ENCODE measurements at places on chromosomes 3 and 15.
A peak's percentile ranks its signal among the peaks of the same experiment; 100 is the strongest.

- DNase-seq: no peak
These were observed 74.6 kb downstream of the CCK start for GRCh38 chr3:42191443-42191747.

DNA sequence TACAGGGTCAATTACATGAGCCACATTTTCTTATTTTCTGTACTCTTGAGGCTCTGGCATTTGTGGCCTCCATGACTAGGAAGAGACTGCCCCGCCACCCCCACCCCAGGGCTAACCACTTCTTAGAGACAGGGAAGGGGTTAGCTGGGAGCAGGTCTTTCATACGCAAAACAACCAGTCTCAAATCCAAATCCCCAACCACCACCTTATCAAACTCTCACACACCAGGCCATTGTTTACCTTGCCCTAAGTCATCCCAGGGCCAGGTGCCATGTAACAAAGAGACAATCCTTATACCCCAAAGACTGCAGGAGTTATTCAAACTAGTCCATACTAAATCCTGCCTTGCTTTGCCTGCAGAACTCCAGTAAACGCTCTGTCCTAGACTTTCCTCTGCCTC lies 77.8 kb downstream of the B3GNT5 start:
- no peak for DNase-seq

- DNase-seq: peak; percentile 75
These were observed 17.2 kb upstream of the USP3 start for GRCh38 chr15:63487076-63487757.

GRCh38 chr15:95267481-95267880 lies 1036.1 kb downstream of the MCTP2 start:
- no peak for DNase-seq

- DNase-seq: no peak
These were observed 94.6 kb upstream of the PLXNA1 start for GRCh38 chr3:126888186-126888760.

- no peak for DNase-seq
These were observed 38.8 kb upstream of the BNC1 start for GRCh38 chr15:83323296-83323711.

GRCh38 chr15:28909958-28910500 lies 24.3 kb downstream of the APBA2 start:
- DNase-seq: no peak

DNA sequence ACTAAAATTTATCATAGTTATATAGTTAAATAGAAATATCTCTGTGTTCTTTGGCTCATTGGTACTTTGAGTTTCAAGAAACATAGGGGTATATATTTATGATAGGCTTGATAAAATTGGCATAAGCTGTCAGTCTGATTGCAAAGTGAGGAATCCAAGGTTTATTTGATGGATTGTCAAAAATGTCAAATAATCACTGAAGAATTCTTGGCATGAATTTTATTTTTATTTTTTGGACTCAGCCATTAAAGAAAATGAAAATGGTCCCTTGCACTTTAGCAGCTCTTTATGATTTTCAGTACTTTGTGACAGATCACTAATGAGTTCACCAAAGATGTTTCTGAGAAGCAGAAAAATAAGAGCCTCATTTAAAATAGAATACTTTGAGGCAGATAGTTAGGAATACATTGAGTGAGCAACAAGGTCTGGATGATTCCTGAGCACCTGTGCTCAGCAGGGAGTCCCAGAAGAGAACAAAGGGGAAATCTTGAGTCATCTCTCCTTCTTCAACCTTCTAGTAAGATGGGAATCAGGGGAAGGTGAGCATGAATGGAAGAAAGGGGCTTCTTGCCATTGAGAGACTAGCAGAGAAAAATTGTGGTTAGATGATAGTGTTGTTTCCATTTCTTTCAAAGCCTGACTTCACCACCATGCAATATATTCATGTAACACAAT lies 85.3 kb upstream of the VEPH1 start:
- no peak for DNase-seq

DNA sequence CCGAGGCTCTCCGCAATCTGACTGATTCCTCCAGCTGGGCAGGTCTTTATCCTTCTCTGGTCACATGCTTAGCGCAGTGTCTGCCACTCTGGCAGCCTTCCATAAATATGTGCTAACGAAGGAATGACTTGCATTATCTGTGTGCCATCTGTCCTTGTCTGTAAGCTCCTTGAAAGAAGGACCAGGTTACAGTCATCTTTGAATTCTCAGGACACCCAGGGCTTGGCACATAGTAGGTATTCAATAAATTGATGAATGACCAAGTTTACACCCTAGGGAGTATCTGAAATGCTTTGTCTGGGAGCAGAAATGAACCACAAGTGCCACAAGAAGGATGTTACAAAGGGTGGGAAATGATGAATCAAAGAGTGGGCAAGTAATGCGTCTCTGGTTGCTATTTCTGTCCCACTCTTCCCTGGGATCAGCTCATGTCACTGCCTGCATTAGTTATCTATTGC lies 16.5 kb upstream of the FAM3D start:
- DNase-seq: no peak

DNA sequence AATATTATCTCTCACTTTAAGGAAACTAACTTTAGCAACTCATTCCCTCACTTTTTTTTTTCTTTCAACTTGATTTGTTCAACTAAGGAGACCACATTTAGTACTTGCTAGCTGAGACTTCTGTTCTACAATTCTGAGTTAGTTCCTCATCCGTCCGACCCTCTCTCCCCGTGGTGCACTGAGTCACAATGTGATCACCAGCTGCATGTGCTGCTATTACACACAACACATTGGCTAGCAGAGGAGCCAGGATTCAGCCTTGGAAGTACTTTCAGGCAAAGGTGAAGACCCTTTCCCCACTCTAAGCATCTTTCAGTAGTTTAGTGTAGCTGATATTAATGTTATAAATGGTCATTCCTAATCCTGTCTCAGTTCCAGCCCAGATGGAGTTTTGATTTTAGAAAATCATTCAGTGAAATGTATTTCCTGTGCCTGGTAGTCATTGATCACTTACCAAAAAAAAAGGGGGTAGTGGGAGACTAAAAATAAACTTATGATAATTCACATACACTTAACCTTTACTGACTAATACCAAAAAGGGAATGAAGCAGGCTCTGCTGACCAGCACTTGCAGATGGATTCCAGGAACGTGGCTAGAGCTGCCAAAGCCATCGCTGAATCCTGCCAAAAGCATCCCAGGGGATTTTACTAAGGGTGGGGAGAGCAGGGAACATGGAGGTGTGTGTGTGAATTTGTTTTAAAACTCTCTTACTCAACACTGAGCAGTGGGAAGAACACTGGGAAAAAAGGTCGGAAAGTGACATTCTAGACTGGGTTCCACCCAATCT lies 424.8 kb downstream of the LPP start:
- no peak for DNase-seq

- peak; percentile 14 for DNase-seq
These were observed 86.5 kb upstream of the PRR20G start for GRCh38 chr3:127374086-127375010.

GRCh38 chr15:41879321-41879845 lies 14.5 kb downstream of the SPTBN5 start:
- DNase-seq: no peak

DNA sequence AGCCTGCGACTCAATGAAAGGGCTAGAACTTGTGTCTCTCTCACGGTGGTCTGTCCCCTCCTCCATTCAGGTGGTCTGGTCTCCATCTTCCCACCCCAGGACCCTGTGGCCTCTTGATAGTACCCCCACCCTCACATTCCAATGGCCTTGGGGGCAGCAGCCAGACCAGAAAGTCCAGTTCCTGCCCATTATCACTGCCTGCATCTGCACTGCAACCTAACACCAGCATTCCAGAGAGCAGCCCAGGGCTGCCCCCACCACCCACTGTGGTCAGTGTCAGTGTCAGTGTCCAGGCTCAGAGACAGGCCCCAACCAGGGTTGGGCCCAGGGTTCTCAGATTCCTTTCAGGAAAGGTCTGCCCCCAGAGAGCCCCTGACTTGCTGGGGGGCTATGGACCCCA lies 12.6 kb downstream of the IGDCC3 start:
- DNase-seq: no peak

- no peak for DNase-seq
These were observed 5.9 kb downstream of the USP3 start for GRCh38 chr15:63509955-63510940.

DNA sequence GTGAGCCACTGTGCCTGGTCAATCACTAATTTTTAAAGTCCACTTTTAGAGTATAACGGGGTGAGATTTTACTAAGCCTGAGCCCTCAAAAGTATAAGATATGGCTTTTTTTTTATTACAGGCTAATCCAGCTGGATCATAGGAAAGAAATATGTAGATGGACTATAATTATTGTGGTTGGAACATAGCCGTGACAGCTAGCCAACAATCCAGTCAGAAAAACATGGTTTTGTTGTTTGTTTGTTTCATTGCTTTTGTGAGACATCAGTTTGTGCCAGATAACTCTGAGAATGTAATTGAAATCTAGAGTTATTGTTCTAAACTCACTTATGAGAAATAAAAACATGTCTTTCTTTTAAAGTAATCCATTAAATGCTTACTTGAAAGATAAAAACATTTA lies 37.3 kb upstream of the ATOSA start:
- DNase-seq: no peak

- DNase-seq: no peak
These were observed 20.3 kb upstream of the DGKG start for GRCh38 chr3:186382217-186382885.

DNA sequence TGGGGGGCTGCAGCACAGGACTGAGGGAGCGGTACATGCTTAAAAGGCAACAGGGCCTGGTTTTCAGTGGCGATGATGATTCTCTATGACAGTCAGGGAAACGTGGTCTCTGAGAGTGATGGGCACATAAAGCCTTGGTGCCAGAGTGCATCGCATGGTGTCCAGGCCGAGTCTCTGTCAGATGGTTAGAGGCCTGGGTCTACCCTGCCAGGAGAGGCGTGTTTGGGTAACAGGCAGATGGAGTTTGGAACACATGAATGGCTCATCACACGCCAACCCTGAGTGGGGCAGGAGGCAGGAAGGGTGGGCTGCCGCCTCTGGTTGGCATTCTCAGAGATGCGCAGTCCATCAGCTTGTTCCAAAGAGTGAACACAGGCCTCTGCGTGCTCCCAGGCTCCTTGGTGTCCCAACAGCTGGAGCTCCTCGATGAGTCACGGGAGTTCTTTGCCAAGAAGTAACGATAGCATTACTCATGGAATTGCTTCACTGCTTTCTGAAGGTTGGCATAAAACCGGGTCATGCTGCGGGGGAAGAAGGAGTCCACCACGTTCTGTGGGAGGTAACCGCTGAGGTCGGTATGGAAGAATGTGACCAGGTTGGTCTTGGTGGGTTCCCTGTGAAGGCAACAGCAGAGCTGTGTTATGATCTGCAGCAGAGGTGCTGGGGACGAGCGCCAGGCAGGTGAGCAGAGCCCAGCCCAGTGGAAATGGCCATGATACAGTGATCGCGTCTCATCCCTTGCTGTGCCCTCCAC lies 11.0 kb downstream of the STARD5 start:
- no peak for DNase-seq

DNA sequence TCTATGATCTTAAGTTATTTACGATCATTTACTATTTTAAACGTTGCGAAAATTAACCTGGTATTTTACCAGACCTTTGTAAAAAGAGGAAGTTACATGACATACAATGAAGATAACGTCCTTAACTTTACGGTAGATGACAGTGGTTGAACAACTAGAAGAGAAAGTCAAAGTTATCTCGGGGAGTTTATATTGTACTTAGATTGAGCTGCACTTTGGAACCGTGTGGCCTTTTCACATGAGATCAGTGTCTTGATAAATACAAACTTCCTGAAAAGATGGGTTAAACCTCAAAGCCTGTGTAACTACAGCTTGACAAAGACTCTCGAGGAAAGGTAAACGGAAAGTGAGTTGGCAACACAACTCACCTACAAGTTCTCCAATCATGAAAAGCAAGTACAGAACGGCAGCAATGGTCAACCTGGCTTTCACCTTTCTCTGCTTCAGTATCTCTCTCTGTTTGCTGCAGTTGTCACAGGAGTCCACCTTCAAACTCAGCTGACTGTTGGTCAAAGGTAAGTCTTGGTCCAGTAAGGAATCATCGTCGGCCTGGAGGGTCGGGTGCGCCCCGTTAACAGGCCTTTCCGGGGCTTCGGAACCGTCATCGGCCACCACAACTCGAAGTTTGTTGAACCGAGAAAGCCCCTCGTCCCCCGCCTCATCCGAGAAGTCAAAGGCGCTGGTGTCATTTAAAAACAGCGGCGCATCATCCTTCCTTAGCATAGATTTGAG lies 793 bp downstream of the SLC30A4 start:
- DNase-seq: no peak

- no peak for DNase-seq
These were observed 12.4 kb downstream of the PLS1 start for GRCh38 chr3:142608631-142609030.

- no peak for DNase-seq
These were observed 660 bp downstream of the CCK start for GRCh38 chr3:42265059-42265991.

DNA sequence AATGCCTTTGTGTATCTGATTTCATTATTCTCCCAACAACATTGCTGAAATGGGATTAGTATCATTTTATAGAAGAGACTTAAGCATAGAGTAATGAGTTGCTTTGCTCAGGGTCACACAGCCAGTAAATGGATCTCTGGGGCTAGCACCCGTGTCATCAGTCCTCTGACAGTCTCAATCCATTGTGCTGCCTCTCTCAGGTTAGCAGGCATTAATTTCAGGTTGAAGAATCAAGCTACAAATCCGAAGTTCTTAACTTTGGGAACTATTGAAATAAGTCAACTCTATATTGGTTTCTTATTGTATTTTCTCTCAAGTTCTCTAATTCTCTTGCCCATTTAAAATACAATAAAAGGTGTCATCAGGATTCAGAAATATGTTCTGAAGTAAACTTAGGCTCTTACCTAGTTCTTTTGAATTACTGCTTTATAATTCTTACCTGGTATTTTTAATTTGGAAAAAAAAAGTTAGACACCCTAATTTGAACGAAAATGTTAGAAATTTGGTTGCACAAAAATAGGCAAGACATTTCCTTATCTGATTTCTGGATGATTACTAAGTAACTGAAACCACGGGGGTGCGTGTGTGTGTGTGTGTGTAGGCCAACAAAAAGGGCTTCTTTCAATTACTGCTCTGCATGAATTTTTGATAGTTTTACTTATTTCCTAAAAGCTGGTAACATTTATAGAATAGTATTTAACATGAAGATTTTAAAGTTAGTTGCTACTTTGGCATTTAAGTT lies 189.8 kb downstream of the MBNL1 start:
- no peak for DNase-seq

GRCh38 chr3:192365571-192365970 lies 361.8 kb downstream of the FGF12 start:
- no peak for DNase-seq

DNA sequence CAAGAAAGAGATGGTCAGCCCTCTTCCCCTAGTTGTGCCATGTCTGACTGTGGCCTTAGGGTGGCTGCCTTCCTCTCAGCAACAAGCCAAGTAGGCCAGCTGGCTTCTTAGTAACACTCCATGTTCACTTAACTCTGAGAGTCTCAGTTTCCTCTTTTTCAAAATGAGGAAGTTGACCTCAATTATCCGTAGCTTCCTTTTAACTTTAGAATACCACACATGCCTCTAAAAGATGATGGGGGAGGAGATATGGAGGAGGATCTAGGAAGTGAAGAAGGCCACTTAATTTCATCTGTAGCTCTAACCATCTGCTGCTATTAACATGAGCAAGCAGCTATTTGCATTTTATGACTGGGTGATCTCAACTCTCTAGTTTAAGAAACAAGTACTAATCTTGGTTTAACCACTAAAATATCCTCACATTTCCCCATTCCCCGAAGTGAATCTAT lies 32.9 kb downstream of the CD200R1L start:
- no peak for DNase-seq

All from DND-41 (cell line).